ENCODE measurements at places on chromosomes 13 and 19. TPM values are rescaled to one million over a fixed set of nuclear protein-coding genes. Genes with fewer than 3 reads are reported as not detected.
A peak's percentile ranks its signal among the peaks of the same experiment; 100 is the strongest.

DNA sequence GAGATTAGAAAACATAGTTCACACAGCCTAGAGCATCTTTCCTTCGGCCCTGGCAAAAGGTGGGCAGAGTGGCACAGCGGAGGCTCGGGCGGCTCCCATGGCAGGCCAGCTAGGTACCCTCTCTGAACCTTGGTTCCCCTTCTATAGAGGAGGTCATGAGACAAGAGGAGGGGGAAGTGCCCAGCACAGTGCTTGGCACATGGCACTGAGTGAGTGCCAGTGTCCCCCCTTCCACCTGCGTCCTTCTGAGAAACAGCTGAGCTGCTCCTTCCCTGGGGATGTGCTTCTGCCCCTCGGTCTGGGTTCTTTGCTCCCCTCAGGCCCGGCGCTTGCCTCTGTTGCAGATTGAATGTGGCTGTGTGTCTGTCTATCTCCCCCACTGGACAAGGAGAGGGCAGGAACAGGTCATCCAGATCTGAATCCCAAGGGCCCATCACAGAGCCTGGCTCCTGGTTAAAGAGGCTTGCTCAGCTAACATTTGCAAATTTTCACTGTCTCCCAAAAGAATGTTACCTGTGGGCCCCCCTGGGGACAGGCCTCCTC, 165.6 kb downstream of the USP12 start:
- H3K36me3 ChIP-seq: no peaks in the 10 kb centered on the region
- H3K4me1 ChIP-seq: no peaks in the 10 kb centered on the region
- DNase-seq: no peak
- no peaks in the 10 kb centered on the region for H3K27me3 ChIP-seq

- no peaks in the 10 kb centered on the region for H3K4me1 ChIP-seq
- no peak for DNase-seq
- H3K27ac ChIP-seq: no peak overlapping the region
- no peak overlapping the region for H3K4me3 ChIP-seq
- no peaks in the 10 kb centered on the region for H3K27me3 ChIP-seq
- H3K36me3 ChIP-seq: peaks cover 3% of the 10 kb centered on the region
These were observed 36.9 kb downstream of the NAXD start for GRCh38 chr13:110652231-110652730.

- no peaks in the 10 kb centered on the region for H3K27me3 ChIP-seq
- H3K4me3 ChIP-seq: no peak overlapping the region
- H3K27ac ChIP-seq: no peak overlapping the region
- no peaks in the 10 kb centered on the region for H3K36me3 ChIP-seq
These were observed 281.8 kb upstream of the ZNF507 start for GRCh38 chr19:32063601-32064000.

- no peaks in the 10 kb centered on the region for H3K27me3 ChIP-seq
- peak within 1 kb of the TSS; percentile 63 for H3K4me3 ChIP-seq
- peak within 1 kb of the TSS; percentile 90 for H3K27ac ChIP-seq
- DNase-seq: peak; percentile 77
- H3K4me1 ChIP-seq: peaks cover 4% of the 10 kb centered on the region
These were observed at the start of gene HSD17B14 for GRCh38 chr19:48836089-48837017. TSS of gene HSD17B14 (minus strand) at chr19:48836491. CDS start at chr19:48836411, 80 bp downstream.

GRCh38 chr13:112072534-112073244, 5.7 kb downstream of the SOX1 start:
- H3K4me3 ChIP-seq: peak overlapping the region; percentile 46
- DNase-seq: no peak
- H3K27me3 ChIP-seq: peaks cover 2% of the 10 kb centered on the region
- no peaks in the 10 kb centered on the region for H3K4me1 ChIP-seq
- no peaks in the 10 kb centered on the region for H3K36me3 ChIP-seq

- H3K4me1 ChIP-seq: no peaks in the 10 kb centered on the region
- peaks cover 7% of the 10 kb centered on the region for H3K36me3 ChIP-seq
- DNase-seq: peak; percentile 98
- H3K4me3 ChIP-seq: peak within 1 kb of the TSS; percentile 74
- H3K27me3 ChIP-seq: no peaks in the 10 kb centered on the region
These were observed at the start of gene ZNF460 for GRCh38 chr19:57280165-57280961. TSS of gene ZNF460 (plus strand) at chr19:57280485. CDS start at chr19:57280807, 322 bp downstream.

GRCh38 chr13:110216398-110217041, 90.4 kb downstream of the COL4A1 start:
- no peaks in the 10 kb centered on the region for H3K36me3 ChIP-seq
- H3K27me3 ChIP-seq: no peaks in the 10 kb centered on the region
- H3K27ac ChIP-seq: no peak overlapping the region
- DNase-seq: no peak

- no peaks in the 10 kb centered on the region for H3K27me3 ChIP-seq
- H3K4me3 ChIP-seq: no peak overlapping the region
- no peaks in the 10 kb centered on the region for H3K36me3 ChIP-seq
- no peak overlapping the region for H3K27ac ChIP-seq
These were observed 12.0 kb upstream of the LAIR1 start for GRCh38 chr19:54376610-54377285.

DNA sequence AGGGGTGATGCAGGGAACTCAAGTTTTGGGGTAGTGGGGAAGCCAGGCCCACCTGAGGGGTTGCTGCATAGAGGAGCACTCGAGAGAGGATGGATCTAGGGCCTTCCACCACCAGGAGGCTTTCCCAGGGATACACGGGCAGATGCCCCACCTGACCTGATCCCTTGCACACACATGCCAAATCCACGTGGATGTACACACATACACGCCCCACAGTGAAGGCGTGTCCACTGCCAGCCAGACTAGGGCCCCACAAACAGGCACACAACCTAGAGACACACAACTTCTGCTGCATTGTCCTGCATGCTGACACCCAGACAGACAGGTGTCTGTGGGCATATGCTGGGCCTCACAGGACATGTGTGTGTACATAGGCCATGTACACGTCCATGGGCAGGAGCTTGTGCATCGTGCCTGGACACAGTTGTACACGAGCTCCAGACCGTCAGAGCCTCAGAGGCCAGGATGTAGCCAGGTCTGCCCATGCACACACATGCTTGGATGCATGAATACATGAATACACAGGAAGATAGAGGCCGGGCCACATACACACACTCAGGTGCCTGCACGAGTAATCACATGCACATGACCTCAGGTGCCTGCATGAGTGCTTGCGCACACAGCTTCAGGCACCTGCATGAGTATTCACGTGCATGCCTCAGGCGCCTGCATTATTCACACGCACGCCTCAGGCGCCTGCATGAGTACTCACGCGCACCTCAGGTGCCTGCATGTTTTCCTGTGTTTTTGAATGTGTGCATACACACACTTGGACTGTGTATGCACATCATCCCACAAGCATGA, 8.9 kb downstream of the CCDC97 start:
- no peaks in the 10 kb centered on the region for H3K27me3 ChIP-seq
- H3K36me3 ChIP-seq: peaks cover 7% of the 10 kb centered on the region
- H3K4me1 ChIP-seq: peaks cover 19% of the 10 kb centered on the region
- no peak overlapping the region for H3K4me3 ChIP-seq
- DNase-seq: no peak
- no peak overlapping the region for H3K27ac ChIP-seq

GRCh38 chr19:36973844-36974195, 57.7 kb downstream of the ZNF568 start:
- no peaks in the 10 kb centered on the region for H3K4me1 ChIP-seq
- H3K4me3 ChIP-seq: no peak overlapping the region
- H3K27ac ChIP-seq: no peak overlapping the region
- no peak for DNase-seq
- H3K36me3 ChIP-seq: no peaks in the 10 kb centered on the region

DNA sequence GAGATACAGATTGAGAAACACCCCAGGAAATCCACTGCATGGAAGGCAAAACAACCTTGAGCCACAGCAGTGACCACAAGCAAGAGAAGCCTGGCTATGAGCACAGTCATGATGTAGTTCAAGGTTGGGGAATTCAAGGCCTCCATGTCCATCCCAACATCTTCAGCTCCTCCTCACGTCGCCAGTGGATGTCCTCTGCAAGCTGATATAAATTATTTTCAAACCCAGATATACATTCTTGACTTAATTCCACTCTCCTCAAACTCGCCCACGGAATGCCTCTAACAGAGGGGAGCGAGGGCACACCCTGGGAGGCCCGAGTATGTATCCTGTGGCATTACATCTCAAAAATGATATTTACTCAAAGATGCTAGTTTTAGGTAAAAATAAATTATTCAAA, 105.5 kb downstream of the SHISA2 start:
- H3K4me3 ChIP-seq: no peak overlapping the region
- H3K27me3 ChIP-seq: no peaks in the 10 kb centered on the region
- H3K27ac ChIP-seq: no peak overlapping the region
- no peaks in the 10 kb centered on the region for H3K4me1 ChIP-seq
- DNase-seq: no peak
- H3K36me3 ChIP-seq: no peaks in the 10 kb centered on the region

GRCh38 chr13:91564396-91564795, 166.0 kb downstream of the GPC5 start:
- no peaks in the 10 kb centered on the region for H3K4me1 ChIP-seq
- no peak overlapping the region for H3K4me3 ChIP-seq
- no peak for DNase-seq

GRCh38 chr19:4592445-4592844, 33.0 kb upstream of the SEMA6B start:
- H3K4me1 ChIP-seq: no peaks in the 10 kb centered on the region
- no peak overlapping the region for H3K27ac ChIP-seq
- no peaks in the 10 kb centered on the region for H3K27me3 ChIP-seq

- no peak overlapping the region for H3K27ac ChIP-seq
- no peak overlapping the region for H3K4me3 ChIP-seq
- peaks cover 11% of the 10 kb centered on the region for H3K4me1 ChIP-seq
- no peak for DNase-seq
- H3K27me3 ChIP-seq: no peaks in the 10 kb centered on the region
- no peaks in the 10 kb centered on the region for H3K36me3 ChIP-seq
These were observed 15.9 kb upstream of the ELAVL1 start for GRCh38 chr19:8021374-8021773.

- no peaks in the 10 kb centered on the region for H3K27me3 ChIP-seq
- DNase-seq: peak; percentile 57
- H3K27ac ChIP-seq: peak overlapping the region; percentile 68
These were observed 1.0 kb downstream of the PDX1 start for GRCh38 chr13:27920677-27921420.

DNA sequence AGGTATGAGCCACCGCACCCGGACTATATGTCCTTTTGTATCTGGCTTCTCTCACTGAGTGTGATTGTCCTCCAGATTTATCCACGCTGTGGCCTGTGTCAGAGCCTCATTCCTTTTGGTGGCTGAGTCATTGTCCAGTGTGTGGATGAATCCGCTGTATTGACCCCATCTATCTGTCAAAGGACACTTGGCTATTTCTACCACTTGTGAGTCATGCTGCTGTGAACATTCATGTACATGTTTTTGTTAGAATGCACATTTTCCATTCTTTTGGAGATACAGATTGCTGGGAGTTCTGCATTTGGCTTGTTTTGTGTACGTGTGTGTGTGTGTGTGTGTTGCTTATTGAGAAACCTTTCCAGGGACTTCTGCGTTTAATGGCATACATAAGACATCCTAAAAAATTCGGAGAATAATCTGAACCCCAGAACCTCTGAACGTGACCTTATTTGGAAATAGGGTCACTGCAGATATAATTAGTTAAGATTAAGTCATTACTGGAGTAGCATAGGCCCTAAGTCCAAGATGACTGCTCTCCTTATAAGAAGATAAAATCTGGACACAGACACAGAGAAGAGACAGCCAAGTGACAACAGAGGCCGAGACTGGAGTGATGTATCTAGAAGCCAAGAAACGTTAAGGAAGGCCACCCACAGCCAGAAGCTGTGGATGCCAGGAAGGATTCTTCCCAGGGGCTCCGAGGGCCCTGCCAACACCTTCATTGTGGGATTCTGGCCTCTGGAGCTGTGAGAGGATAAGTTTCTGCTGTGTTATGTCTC, 4.9 kb upstream of the GIPC3 start:
- H3K4me3 ChIP-seq: no peak overlapping the region
- no peaks in the 10 kb centered on the region for H3K27me3 ChIP-seq
- H3K36me3 ChIP-seq: no peaks in the 10 kb centered on the region
- no peak for DNase-seq

DNA sequence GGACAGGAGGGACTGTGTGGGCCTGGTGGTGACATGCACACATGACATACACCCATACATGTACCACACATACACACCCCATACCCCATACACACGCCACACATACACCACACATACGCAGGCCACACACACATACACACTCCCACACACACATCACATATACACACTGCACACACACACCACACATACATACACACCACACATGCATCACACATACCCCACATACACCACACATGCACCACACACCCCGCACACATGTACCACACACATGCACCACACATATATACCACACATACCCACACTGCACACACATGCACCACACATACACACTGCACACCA, 76.5 kb upstream of the KCTD15 start:
- no peak overlapping the region for H3K4me3 ChIP-seq
- no peaks in the 10 kb centered on the region for H3K27me3 ChIP-seq
- no peak for DNase-seq
- H3K27ac ChIP-seq: no peak overlapping the region

CTXN1 gene
- 9.1 TPM for total RNA-seq

GNG8 gene
- total RNA-seq: not detected

SSC5D gene
- 0.58 TPM for total RNA-seq

TRAPPC2B gene
- total RNA-seq: 7.0 TPM

ZNF780B gene
- 32.2 TPM for total RNA-seq

ADAMTS10 gene
- 0.77 TPM for total RNA-seq

PRSS57 gene
- not detected for total RNA-seq

LILRB4 gene
- total RNA-seq: not detected

MADCAM1 gene
- total RNA-seq: 0.73 TPM

All from Caco-2 (cell line).